ENCODE measurements at places on chromosomes 1 and 21.
A peak's percentile ranks its signal among the peaks of the same experiment; 100 is the strongest.

DNA sequence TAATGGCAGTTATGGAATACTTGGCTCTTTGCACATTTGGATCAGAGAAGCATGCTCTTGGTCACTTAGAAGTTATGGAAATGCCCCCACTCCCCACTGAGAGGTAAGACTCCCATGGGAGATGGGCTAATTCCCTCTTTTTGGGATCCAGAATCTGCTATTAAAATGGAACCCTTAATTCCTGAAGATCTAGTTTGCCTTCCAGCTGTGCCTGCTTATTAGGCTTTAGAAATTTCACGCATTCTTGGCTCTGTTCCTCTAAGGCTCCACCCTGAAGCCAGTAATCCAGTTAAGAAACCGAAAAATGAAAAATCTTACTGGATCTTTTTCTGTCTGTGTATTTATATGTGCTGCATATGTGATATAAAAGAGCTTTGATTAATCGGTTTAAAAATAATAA lies 76.7 kb downstream of the USH2A start:
- peak; percentile 4 for DNase-seq

- DNase-seq: no peak
These were observed 468.2 kb downstream of the MATN1 start for GRCh38 chr1:30255111-30255724.

DNA sequence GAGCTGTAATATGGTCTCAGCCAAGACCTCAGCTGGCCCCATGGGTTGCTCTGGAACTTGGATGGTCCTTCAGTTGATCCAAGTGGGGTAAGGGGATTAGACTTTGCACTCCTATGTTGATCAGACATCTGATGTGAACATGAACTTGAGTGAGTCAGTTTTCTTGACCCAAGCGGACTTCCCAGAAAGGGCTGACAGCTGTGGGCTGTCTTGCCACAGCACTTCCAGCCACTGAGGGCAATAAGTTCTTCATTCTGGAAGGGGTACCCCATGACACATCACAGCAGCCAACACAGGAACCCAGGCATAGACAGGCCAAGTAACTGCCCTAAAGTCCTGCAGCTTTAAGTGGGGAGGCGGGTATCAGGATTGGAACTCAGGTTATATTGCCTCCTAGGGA lies 93.9 kb upstream of the USP24 start:
- peak; percentile 34 for DNase-seq

- DNase-seq: no peak
These were observed 455 bp downstream of the BSDC1 start for GRCh38 chr1:32393832-32394140.

- DNase-seq: peak; percentile 42
These were observed 27.7 kb downstream of the STYXL2 start for GRCh38 chr1:167121375-167122120.

- DNase-seq: peak; percentile 61
These were observed 935 bp upstream of the COG2 start for GRCh38 chr1:230641346-230641745.

DNA sequence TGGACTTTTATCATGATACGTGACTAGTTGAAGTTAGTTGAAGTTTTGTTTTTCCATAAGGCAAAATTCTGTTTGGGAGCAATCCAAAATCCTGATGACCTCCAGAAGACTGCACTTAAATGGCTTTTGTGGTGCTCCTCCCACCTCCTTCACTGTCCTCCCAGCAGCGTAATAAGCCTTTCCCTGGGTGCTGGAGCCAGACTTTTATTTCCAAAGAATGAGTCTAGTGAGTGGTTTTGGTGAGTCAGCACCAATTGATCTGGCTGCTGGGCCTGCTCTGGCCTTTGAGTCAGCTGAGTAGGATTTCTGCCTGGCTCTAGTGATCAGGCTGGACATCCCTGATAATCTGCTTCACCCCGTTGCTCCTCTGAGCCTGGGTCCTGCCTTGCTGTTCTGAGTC lies 21.7 kb upstream of the KCND3 start:
- peak; percentile 37 for DNase-seq

DNA sequence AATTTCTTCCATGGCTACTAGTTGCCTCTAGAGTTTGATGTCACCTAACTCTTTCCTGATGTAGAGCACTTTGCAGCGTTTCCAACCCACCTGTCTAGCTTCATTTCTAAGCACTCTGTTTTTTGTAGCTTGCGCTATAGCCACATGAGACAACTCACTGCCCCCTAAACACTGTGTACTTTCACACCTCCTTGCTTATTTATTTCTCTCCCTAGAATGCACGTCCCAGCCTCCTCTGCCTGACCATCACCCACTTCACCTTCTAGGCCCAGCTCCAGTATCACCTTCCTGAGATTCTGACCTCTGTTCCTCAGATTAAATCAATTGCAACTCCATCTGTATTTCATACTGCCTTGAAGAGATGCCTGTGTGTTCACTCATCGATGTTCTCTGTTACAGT lies 32.5 kb downstream of the MACF1 start:
- DNase-seq: no peak

- DNase-seq: peak; percentile 86
These were observed 90.7 kb downstream of the TENT5C start for GRCh38 chr1:117696561-117696960.

GRCh38 chr1:99252630-99253029 lies 11.7 kb upstream of the PLPPR4 start:
- no peak for DNase-seq

DNA sequence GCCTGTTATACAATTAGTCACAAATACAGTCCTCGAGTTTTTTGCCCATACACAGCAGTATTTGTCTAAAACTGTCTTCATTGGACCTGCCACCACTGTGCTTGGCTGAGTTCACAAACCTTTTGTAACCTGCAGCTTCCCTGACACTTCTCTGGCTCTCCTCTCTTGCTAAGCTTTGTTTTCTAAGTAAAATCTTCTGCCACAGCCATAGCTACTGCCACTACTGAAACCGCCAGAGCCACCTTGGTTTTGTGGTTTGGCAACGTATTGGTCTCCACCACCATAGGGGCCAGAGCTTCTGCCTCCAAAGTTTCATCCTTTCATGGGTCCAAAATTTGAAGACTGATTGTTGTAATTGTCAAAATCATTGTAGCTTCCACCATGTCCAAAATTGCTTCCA lies 668.2 kb upstream of the BRINP3 start:
- DNase-seq: no peak

DNA sequence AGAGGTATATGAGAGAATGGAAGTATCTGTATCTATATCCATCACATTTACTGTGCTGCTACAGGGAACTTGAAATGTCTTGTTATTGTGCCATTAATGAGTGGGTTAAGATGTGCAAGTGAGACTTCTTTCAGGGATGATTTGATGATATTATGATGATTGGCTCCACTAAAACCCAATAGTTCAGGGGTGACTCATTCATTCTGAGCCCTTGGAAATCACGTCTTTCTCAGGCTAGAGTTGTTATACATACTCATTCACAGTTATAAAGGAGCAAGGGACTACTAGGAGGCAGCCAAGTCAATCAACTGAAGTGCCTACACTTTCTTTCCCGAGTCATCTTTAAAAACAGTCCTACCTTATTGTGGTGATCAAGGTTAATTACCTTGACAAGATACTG lies 1109.8 kb upstream of the B3GALT2 start:
- peak; percentile 76 for DNase-seq

DNA sequence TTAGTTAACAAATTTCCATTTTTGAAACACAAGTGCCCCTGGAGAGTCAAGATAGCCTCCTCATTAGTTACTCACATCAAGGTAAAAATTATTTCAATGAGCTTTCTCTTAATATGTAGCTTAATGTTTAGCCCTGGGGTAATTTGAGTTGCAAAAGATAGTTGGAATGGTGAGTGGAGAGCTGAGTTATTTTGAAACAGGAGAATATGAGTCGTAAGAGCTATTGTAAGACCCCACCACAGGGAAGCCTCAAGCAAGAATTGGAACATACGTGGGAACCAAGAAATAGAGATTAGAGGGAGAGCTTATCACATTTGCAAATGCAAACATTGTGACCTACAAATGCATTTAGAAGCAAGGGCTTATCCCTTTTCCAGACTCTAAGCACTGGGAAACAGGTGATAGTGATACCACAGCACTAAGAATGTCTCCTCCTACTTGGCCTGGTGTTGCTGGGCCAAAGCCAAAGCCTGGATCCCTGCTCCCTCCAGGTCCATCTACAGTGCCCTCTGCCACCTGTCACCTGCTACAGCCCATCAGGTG lies 635.1 kb downstream of the PTPRC start:
- peak; percentile 68 for DNase-seq

GRCh38 chr1:225480825-225481434 lies 53.1 kb upstream of the LBR start:
- peak; percentile 41 for DNase-seq

GRCh38 chr1:43220905-43221778 lies 48.6 kb upstream of the TMEM125 start:
- DNase-seq: no peak

DNA sequence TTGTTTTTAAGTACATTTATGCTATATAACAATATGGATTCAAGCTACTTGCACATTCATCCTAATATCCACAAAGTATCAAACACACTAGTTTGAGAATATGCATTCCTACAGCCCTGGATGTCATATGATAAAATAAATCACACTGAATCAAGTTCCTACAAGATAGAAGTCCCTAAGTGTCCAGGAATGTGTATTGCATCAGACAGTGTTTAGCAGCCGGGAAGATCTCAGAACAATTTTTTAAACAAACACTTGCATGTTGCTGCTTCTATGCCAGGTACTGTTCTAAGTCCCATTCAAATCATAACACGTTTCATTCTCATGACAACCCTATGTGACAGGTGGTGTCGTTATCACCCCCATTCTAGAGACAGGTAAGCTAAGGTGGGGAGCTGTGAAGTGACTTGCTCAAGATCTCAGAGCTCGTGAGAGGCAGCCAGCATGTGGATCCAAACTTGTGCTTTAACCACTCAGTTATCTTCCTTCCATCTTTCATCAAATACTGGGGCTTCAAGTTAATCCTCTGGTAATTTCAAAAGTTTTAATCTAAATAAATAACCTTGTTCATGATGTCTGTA lies 68.3 kb upstream of the KIF26B start:
- peak; percentile 85 for DNase-seq

DNA sequence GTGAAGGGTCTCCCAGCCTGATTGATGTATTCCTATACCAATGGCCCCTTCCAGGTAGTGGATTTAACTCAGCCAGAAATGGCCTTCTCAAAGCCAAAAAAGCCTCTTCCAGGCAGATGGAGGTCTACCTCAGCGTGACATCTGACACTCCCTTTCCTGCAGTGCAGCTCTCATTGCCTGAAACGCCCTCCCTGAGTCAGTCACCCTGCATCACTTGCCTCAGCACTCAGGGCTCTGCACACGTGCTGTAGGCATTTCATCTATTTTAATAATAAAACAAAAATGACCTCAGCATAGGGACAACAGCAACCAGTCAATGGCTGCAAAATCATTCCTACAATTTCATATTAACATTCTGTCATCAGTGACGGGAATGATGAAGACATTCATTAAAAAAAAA lies 64.4 kb upstream of the GJA5 start:
- DNase-seq: no peak

DNA sequence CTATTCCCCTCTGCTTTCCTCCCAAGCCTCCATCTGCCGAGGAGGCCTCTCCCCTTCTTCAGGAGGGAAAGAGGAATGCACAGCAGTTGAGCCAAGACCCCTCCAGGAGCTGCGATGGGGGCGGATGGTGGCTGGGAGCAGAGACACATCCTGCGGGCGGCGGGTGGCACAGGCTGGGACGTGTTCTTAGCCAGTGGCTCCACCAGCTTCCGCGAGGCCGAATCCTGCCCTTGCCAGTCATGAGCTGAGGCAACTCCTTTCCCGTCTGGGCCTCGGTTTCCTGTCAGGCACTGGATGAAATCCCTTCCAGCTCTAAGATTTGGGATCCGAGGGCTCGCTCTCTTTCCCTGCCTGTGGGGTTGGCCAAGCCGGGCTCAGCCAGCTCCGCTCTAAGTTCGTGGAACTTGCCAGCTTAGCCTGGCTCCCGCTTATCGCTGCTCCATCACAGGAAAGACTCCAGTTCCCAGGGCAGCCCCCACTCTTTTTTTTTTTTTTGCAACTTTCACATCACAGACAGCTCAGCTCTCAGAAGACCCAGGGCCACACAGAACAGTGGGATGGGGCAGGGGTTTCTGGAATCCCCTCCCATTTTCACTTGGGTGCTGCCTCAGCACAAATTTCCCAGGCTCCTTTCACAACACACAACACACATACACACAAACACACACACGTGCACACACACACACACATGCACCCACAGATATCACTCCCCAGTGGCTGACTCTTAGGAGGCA lies 506 bp downstream of the MYOM3 start:
- DNase-seq: no peak

DNA sequence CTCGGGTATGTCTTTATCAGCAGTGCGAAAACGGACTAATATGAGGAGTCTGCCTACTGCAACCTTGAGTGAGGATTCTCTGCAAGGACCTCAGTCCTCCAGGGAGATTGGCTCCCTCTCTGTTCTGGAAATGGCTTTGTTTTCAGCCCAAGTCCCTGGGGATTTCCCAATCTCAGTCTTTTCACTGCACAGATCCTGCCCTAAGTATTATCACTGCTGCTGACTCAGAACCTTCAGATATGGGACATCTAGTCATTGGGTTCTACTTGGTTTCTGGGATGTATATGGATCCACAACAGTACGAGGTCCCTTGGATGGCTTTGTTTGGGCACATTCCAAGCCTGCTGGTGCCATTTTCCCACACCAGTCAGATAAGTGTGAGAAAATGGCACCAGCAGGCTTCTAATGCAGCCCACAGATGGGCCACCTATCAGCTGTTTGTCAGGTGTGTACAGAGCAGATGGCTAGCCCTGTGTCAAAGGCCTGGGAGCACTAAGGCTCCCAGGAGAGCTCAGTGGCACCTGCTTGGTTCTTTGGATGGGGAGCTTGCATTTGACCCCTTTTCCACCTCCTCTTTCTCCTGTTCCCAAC lies 27.4 kb downstream of the ELF3 start:
- peak; percentile 46 for DNase-seq

- no peak for DNase-seq
These were observed 33.8 kb downstream of the KANK4 start for GRCh38 chr1:62285440-62285839.

GRCh38 chr1:152018537-152018936 lies 18.3 kb downstream of the S100A11 start:
- DNase-seq: peak; percentile 20

DNA sequence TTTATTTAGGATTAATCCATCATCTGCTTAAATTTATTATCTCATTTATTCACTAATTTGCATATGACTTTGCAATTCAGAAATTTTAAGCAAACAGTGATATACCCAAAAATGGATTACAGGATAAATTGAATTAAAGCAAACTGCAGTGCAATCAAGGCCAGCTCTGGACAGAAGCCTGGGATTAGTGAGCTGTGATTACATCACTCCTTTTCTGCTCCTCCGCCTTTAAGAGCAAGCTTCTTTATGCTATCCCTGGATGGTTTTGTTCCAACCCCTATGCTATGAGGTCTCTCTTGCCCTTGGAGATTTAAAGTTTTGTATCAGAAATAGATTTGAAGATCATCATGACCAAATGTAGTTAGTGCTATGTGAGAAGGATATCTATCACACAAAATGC lies 32.6 kb downstream of the GPR52 start:
- no peak for DNase-seq

DNA sequence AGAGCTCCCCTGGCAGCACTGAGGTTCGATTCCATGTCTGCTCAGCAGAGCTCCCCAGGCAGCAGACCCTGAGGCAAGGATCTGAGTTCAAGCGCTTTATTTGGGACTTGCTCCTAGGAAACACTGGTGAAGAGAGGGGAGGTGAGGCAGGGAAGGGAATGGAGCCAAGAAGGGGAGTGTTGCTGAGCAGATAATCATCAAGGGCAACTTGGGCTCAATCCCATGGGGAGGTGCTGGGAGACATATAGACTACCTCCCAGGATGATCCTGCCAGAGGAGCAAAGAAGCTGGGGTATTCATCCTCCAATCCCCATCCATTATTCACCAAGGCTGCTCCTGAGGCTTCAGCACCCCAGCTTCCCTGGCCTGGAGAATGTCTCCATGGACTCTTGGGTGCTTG lies 47.0 kb downstream of the GRIK3 start:
- no peak for DNase-seq

All from EH (cell line).